ENCODE measurements at places on chromosomes 2 and 18.

DNA sequence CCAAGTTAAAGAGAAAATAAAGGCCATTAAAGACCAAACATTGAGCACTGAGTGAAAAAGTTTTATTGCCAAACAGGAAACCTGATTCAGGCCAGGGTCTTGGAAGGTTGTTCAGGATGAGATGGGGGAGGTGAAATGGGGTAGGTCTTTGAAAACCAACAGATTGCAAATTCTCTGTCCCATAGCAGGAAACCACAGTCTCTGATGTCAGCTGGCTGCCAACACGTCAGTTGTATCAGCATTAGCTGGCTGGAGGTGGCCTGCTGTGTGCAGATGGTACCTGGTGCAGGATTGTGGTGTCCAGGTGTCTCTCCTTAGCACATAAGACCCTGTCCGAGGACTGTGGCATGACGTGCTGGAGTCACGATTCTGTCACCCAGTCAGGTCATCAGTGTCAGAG lies 106.3 kb downstream of the MSH2 start:
- DNase-seq = no peak

DNA sequence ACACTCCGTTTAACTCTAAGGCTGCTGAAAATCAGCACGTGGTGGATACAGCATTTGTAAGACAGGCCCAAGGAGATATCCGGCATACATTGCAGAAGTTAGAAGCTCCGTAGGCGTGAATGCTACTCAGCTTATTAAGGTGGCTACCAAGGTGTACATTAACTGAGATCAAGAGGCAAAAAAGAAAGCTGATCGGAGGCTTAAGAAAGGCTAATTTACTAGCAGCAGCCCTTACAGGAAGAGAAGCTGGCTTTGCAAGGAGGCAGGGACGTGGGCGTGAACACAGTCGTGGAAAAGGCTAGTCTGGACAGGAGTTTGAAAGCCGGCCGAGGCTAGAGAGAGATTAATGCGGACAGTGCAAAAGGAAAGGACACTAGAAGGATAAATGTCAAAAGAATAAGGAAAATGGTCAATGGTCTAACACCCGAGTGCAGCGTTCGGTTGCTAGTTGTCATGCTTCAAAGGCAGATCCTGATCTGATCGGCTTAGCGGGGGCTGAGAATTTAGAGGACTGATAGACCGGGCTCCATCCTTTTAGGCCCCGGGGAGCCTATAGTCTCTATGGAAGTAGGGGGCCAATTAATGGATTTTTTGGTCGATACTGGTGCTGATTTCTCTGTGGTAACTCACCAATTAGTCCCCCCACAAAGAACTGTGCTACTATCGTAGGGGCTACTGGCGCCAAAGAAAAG lies 45.6 kb upstream of the SELENOI start:
- DNase-seq = no peak

GRCh38 chr18:77131652-77132368 lies 773 bp downstream of the MBP start:
- peak; percentile 64 for DNase-seq

GRCh38 chr2:150138587-150138986 lies 348.9 kb downstream of the RND3 start:
- DNase-seq = no peak

DNA sequence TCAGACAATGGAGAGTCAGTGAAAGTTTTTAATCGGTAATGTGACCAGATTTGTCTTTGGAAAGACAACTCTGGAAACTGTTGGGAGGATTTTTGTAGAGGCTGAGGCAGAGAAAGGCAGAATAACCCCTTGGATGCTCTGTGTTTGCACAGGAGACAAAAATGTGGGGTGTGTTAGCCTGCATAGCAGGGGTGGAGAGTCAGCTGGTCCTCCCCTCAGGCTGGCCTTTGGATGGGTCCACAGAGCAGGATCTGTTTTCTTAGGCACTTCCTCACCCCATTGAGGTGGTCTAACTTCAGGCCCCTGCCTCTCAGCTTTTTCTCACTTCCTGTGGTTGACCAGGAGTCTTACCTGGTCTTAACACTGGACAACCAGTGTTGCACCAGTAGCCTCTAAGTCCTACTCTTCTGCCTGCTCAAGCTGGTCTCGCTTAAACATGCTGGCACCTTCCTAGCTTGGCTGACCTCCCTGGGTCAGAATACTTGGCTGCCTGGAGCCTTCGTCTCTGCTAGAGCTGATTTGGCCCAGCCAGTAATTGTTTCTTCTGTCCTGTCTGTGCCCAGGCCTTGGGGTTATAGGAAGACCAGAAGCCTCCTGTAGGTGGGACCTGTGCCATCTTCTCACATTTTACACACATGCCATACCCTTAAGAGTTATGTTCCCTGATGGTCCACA lies 259.8 kb upstream of the RASGRP3 start:
- no peak for DNase-seq

DNA sequence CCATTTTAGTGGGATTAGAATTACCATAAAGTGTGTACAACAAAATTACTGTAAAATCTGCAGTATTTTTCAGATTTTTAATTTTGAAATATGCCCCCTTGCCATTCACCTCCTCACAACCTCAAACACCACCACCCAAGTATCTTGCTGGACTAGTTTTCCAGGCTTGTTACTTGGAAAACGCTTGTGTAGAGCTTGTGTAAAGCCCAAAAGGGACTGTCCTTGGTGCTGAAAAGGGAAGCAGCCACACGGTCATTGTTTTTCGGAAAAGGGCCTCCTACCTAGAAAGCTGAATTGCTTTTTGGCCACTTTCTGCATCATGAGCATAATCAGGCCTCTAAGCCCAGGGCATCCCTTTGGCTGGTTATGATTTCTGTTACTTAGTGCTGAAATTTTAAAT lies 563.4 kb downstream of the LRRTM4 start:
- no peak for DNase-seq

GRCh38 chr2:165587335-165587938 lies 117.9 kb downstream of the CSRNP3 start:
- no peak for DNase-seq

DNA sequence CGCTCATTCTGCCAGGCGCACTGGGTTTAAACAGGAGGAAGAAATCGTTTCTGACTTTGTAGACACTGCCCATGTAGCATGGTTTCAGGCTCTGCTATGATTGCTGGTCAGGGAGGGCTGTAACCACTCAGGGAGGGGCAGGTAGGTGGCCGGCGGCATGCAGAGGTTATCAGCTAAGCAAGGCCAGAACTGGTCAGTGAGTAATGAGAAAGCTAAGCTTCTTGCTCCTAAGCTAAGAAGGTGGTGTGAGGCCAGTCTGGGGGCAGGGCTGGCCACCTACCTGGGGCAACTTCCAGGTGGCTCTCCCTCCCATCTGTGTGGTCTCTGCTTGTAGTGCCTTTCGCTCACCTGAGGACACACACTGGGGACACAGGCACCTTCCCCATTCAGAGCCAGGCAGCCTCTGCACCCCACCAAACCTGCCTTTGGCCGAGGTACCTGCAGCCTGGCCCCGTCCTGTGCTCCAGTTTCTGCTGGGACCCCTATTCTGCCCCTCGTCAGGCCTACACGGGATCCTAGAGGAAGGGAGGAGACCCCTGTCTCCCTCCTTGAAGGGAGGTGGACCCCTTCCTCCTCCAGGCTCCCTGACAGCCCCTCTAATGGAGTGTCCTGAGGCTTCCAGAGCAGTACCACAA lies 195.9 kb downstream of the SEPTIN10 start:
- no peak for DNase-seq

GRCh38 chr2:42916324-42916723 lies 123.9 kb upstream of the HAAO start:
- no peak for DNase-seq

- DNase-seq = no peak
Measured at GRCh38 chr18:63422864-63423304, 608 bp upstream of the VPS4B start.

DNA sequence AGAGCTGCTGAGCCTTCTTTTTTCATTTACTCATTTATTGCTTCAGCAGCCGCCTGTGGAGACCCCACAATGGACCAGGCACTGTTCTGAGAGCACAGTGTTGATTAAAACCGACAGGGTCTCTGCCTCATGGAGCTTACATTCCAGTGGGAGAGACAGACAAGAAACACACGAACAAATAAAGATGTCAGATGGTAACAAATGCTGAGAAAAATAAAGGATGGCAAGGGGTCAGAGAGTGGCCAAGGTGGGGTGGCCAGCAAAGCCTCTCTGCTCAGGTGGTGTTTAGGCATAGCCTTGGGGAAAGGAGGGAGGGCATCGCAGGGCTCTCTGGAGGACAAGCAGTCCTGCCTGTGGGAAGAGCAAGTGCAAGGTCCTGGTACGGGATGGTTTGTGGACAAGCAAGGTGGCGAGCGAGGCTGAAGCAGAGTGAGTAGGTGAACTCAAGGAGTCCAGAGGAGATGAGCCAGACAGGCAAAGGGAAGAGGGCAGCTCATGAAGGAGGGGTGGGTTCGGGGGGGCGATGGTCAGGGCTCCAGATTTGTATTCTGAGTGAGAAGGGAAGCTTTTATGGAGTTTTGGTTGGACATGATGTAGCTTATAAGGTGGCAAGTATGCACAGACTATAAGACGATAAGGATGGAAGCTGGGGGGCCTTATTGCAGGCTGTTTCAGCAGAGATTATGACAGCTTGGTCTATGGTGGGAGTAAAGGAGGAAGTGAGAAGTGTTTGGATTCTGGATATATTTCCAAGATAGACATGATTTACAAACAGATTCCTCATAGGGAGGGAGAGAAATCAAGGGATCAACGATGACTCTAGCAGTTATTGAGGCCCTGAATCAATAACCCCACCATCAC lies 8.8 kb upstream of the ITGB6 start:
- no peak for DNase-seq

DNA sequence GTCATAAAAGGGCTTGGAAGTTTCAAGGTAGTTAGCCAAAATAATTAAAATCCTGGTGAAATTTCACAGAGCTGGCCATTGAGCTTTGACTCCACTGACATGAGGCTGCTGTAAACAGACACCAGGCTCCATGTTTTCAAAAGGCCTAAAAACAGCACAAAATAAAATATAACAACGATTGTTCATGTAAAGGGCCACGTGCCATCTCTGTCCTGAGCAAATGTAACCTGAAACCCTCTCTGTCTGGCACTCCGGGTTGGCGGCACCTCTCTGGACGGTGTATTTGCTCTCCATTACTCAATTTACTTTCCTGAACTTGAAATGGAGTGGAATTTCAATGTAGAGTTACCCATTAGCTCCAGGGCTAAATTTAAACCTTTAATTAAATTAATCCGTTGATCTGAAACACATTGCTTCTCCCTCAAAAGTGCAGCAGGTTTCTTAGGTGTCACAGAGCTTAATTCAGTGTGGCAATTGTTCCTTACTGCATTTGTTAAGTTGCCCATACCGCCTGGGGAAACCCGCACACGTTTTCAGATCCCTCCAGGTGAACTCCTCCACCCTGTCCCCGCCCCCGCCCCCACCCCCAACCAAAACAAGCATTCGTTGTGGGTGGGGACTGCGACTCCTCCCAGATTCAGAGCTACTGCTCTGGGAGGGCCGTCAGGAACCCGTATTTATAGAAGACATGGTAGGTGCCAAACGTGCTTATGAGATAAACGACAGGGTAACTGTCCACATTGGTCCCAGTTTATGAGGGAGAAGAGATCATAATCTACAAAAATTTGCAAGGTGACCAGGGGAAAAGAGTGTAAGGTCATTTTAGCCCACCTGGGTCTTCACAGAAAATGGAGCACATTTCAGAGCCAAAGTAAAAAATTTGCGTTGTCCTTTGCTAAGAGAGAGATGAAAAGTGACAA lies 1.2 kb upstream of the CABLES1 start:
- DNase-seq = no peak

All from activated CD8-positive, alpha-beta memory T cell treated with anti-CD3 and anti-CD28 coated beads, Interleukin-2, amount 10 ng/mL, durations not matched to agents 7 days and 5 days (primary cell).